Neural progenitor cell (in vitro differentiated cells): ENCODE measurements at places on chromosomes 2 and 18.

DNA sequence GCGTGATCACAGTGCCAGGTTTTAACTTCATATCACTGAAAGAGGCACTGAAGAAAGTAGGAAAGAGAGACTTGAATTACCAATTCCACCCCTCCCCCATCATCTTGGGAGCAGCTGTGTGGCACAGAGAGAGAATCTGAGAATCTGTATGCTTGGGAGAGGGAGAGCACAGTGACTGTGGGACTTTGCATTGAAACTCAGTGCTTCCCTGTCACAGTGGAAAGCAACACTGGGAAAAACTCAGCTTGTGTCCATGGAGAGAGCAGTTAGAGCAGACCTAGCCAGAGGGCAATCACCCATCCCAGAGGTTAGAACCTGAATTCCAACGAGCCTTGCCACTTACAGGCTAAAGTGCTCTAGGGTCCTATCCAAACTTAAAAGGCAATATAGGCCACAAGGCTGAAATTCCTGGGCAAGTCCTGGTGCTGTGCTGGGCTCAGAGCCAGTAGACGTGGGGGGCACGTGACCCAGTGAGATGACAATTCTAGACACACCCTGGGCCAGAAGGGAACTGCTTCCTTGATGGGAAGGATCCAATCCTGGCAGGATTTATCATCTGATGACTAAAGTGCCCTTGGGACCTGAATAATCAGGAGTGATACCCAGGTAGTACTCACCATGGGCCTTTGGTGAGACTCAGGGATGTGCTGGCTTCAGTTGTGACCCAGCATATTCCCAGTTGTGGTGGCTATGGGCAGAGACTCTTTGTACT lies 15.5 kb upstream of the ABCB11 start:
- DNase-seq = no peak

DNA sequence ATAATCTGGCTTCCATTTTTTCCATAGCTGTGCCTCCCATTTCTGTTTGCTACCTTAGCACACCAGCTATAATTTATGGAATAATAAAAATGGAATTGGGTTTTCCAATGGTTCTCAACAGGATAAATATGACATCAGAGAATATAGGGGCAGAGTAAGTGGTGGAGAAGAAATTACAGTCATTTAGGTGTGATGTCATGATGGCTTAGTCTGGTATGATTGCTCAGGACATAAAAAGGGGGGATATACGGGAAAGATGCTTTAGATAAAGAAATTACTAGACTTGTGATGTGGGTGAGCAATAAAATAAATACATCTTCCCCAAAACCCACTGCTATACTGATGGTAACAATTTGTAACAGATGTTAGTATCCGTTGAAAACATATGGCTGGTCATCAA lies 21.6 kb upstream of the KIF5C start:
- no peak for DNase-seq

GRCh38 chr2:39223909-39224308 lies 19.9 kb downstream of the CDKL4 start:
- no peak for DNase-seq

- peak; percentile 64 for DNase-seq
Observed at GRCh38 chr2:235852526-235852920, 315.7 kb downstream of the GBX2 start.

- DNase-seq = no peak
Observed at GRCh38 chr2:173030561-173031490, 44.8 kb upstream of the MAP3K20 start.

DNA sequence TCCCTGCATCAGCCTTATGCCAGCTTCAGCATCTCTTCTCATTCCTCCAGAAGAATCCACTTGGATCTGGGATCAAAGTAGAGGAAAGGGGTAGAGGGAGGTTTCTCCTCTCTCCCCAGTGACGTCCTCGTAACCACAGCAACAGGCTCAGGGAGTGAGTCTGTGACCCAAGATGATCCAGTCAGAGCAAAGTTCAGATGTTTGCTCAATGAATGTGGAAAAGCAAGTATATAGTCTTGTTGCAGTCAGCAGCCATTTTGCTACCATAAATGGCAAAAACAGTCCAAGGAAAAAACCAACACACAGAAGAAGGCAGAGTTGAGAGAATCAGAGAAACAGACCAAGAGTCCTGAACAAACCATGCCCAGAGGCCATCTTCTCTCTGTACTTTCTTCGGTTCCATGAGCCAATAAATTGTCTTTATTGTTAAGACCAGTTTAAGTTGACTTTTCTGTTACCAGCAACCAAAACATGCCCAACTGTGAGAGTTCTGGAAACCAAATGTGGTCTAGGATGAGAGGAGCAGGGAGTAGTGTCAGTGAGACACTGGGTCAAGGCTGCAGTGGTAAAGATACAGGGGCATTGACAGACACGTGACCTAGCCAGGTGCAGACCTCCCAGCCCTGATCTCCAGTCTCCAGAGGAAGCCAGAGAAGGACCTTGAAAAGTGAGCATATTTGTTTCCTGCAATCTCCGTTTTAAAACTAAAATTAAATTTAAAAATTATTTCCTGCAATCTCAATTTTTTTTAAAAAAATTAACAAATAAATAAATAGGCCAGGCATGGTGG lies 3.2 kb upstream of the CXCR1 start:
- DNase-seq = no peak

DNA sequence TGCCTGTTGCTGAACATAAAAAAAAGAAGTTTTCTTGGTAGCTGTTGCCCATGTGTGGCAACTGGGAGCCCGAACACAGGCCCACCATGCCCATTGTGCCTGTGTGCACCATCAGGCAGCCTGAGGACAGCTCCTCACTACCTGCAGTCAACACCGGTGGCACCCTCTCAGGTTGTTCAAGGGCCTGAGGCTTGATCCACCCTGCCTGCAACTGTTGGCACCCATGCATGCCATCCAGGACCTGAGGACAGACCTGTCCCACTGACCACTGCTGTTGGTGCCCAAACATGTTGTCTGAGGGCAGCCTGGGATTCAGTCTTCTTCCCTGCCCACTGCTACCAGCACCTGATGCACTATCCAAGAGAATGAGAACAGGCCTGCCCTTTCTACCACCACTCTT lies 661.1 kb upstream of the ZNF804A start:
- no peak for DNase-seq

GRCh38 chr2:6826081-6826913 lies 39.4 kb downstream of the CMPK2 start:
- DNase-seq = peak; percentile 41

DNA sequence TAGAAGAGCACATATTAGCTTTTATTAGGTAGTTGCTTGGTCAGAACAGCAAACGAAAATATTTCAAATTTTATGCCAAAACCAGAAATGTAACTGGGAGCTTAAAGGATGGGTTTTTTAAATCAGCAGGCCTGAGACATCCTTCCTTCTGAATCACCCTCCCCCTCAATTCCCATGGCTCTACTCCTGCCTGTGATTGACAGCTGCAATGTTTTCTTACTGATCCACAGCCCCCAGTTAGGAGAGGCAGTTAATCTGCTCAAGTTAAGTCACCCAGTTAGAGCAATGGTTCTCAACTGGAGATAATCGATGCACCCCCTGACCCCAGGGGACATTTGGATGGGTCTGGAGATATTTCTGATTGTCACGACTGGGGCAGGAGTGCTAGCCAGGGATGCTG lies 24.9 kb downstream of the KCTD18 start:
- no peak for DNase-seq

GRCh38 chr2:111632661-111633060 lies 251.3 kb downstream of the ANAPC1 start:
- DNase-seq = no peak

DNA sequence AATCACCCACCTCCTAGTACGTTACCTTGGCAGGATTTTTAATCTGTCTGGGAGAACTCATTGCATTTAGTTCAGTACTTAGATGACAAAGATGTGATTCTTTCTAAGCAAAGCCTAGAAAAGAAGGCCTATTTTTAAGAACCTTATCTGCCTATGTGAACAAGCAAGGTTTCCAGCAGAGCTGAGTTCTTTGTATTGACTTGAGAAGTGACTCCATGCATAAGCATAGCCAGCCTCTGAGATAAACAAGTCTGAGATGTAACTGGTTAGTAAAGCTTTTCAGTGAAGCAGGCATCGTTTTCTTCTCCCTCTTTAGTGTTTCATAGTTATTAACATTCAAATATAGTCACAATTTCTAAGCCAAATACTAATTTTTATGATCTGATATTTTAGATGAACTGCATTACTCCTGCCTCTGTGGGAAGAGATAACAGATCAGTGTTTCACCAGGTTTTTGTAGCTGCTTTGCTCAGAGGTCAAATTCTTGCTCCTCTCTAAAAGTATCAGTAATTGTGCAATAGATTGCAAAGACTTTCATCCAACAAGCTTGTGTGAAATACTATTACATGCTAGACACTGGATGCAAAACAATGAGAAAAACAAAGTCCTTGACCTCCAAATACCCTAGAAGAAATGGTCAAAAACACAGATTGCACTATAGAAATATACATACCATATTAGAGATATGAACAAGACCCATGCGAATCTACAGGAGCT lies 107.8 kb downstream of the MBD2 start:
- DNase-seq = peak; percentile 29

- peak; percentile 70 for DNase-seq
Observed at GRCh38 chr2:182907081-182907830, 40.8 kb upstream of the FRZB start.

DNA sequence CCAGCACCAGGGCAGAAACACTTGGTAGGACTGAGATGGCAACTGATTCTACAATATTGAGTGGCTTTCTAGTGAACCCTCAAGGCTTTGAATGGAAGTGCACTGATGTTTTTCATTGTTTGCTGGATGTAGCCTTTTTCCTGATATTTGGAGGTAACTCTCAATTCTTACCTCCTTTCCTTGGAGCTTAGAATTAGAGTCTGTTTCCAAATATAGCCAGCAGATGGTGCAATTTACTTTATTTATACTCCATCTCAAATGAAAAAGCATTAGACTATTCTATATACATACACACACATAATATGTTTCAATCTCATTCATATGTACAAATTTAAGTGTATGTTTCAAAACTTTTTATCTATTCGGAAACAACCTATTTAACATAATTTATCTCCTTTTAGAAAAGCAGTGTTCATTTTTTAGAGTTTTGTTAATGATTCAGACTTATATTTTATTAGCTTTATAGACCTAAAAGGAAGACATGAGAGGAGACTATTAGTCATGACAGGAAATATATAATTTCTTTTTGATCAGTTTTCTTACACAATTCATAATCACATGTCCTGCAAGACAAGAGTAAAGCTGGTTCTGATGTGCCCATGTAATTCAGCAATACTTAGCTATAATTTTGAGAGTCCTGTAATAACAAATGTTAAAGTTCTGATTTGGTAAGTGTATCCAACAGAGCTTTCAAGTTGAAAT lies 124.8 kb downstream of the NUP35 start:
- peak; percentile 27 for DNase-seq

DNA sequence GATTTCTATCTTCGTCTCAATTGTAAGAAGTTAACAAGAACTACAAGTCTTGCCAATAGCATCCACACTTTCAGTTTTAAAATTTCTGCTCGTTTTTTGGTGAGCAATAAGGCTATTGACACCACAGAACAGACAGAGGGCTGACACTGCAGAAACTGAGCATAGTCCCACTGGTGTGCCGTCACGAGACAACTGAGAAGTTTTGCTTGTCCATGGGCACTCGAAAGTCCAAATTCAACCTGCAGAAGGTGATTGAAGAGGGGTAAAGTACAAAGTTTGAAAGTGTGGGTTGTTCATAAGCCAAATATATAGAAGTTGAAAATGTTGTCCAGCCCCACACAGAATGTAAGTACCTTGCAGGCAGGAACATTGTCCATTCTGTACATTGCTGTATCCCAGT lies 63.8 kb upstream of the SP3 start:
- DNase-seq = no peak

DNA sequence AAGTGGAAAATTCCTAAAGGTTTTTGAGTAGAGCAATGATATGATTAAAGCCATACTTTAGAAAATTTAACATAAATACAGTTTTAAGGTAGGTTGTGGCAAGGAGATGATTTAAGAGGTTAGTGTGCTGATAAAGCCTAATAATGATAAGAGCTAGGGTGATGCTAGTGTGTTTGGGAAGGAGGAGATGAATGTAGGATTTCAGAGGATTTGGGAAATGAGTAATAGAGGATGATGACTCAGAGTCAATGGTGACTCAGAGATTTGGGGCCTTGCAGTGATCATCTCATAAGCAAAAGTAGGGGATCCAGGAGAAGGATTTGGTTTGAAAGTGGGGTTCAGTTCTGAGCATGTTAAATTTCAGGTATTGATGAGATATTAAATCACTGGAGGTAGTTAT lies 23.3 kb downstream of the STAMBP start:
- DNase-seq = no peak

- no peak for DNase-seq
Observed at GRCh38 chr2:76478266-76479035, 767.7 kb upstream of the GCFC2 start.

GRCh38 chr2:26560892-26561291 lies 80.3 kb downstream of the CIB4 start:
- DNase-seq = no peak

DNA sequence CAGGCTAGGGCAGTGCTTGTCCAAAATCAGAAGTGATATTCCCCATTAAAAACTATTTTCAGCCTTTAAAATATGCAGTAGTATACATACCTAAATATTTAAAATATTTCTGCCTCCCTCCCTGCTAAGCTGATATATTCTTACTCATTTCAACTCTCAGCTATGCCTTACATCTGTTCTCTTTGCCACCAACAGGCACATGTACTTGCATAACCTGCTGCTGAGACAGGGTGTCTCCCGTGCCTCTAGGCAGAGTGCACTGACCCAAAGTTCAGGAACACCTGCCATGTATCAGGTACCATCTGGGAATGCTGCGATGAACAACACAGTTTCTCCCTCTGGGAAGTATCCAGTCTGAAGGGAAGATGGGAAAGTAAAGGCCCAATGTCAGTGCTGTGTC lies 91.7 kb downstream of the STK39 start:
- DNase-seq = no peak

DNA sequence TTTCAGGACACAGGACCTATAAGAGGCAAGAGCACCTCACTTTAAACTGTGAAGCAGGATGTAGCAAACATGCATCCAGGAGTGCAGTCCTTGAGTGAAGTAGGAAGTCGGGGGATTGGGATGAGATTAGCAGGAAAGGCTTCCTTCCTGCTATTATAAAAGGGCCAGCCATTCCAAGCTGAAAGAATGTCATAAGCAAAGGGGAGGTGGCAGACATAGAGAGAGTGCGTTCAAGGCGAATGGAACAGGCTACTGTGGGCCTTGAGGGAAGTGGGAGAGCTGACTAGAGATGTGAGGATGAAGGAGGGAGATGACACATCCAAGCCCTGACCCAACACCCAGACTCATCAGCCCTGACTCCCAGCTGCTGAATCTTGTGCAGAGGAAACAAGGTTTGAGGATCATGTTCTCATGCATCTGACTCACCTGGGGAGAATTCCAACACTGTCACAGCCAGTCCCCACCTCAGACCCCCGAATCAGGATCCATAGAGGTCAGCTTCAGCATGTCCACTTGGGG lies 63.9 kb downstream of the GYPC start:
- no peak for DNase-seq

DNA sequence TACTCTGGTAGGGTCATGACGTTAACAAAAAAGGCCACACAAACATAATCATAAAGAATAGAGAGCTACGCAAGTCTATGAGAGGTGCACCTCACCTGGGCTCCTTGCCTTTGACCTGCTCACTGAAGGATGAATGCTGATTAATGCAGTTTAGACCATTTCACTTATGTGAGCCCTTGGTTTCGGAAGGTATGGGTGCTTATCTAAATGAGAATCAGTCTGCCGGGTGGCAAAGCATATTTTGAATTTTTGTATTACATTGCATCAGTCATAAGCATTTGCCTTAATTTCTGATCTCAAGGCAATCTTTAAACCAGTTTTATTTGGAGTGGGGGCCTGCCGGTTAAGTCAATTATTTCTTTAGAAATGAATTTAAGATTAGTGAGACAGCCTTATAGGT lies 42.8 kb downstream of the SLC9A4 start:
- DNase-seq = no peak
